ENCODE measurements at places on chromosomes 2 and 18. TPM values are rescaled to one million over a fixed set of nuclear protein-coding genes. Genes with fewer than 3 reads are reported as not detected.

Gene SLC5A7
- total RNA-seq = not detected

Gene ANKRD30B
- 11.5 TPM for total RNA-seq

Gene IL1A
- total RNA-seq = not detected

Gene SETBP1
- total RNA-seq = 23.0 TPM

Gene VWA3B
- 0.59 TPM for total RNA-seq

Gene DNER
- total RNA-seq = 0.36 TPM

Gene STARD6
- total RNA-seq = not detected

All from osteoblast (primary cell).